ENCODE measurements at places on chromosomes 11 and 22.

DNA sequence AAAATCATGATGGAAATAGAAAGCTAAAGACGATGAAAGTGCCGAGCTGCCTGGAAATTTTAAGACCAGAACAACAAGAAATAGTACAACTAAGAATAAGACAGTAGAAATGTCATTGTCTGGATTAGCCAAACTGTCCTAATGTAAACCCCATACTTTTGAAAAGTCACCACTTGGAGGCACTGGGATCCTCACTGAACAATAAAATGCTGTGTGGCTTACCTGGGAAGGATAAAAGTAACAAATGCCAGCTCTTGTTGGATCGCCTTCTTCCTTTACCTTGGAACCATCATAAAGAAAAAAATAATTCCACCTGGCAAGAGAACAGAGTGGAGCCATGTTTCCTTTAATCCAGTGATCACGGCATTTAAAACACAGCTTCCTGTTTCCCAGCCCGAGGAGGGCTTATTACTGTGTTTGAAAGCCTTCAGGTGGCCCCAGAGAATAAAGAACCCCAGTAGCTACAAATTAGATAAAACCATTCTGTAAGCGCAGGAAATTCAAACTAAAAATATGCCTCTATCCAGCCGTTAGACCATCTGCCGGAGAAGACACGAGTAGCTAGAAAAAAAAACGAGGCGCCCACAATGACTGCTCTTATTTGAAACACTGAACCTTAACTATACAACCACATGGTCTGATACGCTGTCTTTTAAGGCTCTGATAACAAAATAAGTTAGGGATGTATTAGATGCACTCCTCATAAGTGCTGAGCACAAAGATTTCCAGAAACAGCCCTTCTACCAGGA is 4.4 kb downstream of the HPS4 start:
- DNase-seq, result no peak

- DNase-seq, result no peak
Measured at GRCh38 chr22:42844756-42845155, 12.3 kb downstream of the ARFGAP3 start.

DNA sequence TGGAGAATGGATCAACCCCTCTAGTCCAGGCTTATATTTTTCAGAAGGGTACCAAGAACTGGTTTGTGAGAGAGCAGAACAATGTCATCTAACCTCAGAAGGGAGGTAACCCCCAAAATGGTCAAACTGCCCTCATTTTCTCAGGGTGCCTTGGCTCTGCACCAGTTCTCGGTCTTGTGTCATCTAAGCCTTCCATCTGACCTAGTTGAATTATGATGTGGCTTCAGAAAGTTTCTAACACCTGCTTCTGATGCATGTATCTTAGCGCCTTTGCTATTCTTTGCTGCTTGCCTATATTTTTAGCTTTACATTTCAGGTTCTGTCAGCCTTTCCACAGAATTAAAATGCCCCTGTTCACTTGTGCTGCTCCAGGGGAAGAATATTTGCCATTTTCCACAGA is 91.7 kb upstream of the E2F8 start:
- no peak for DNase-seq

DNA sequence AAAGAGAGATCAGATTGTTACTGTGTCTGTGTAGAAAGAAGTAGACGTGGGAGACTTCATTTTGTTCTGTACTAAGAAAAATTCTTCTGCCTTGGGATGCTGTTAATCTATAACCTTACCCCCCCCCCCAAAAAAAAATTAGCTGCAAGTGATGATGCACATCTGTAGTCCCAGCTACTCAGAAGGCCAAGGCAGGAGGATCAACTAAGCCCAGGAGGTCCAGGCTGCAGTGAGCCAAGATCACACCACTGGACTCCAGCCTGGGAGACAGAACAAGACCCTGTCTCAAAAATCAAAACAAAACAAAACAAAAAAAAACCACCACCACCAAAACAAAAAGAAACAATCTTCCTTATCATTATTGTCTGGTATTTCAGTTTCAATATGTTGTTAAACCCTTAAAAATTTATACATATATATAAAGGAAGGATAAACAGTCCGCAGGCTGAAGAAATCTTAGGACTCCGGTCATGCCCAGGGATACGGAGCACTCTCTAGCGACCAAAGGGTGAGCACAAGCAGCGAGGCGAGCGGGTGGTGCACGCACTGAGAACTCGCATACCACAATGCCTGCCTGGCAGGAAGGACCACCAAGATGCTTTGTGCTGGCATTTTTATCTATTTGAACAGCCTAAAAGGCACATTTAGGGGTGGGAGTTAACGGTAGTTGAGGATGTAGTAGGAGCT is 6.4 kb downstream of the POLDIP3 start:
- no peak for DNase-seq

- no peak for DNase-seq
Measured at GRCh38 chr22:44624689-44625420, 77.1 kb upstream of the PRR5 start.

- no peak for DNase-seq
Measured at GRCh38 chr11:41382927-41383326, 76.5 kb downstream of the LRRC4C start.

GRCh38 chr11:58965246-58965985 is 26.1 kb downstream of the GLYATL1 start:
- DNase-seq, result no peak

- no peak for DNase-seq
Measured at GRCh38 chr11:73652046-73652730, 5.8 kb downstream of the PLEKHB1 start.

DNA sequence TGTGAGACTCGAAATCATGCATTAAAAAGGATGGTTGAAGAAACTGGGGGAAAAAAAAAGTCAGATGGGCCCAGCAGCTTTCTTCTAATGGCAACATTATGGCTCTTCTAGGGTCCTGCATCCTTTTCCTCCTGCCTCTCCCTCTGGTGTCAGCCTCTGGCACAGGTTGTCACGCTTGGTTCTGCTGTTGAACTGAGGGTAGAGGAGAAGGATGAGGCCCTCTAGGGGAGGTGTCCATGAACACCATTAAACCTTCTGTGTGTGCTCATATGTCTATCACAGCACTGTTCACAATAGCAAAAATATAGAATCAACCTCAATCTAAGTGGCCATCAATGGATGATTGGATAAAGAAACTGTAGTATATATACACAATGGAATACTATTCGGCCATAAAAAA is 36.0 kb downstream of the BUD13 start:
- no peak for DNase-seq

DNA sequence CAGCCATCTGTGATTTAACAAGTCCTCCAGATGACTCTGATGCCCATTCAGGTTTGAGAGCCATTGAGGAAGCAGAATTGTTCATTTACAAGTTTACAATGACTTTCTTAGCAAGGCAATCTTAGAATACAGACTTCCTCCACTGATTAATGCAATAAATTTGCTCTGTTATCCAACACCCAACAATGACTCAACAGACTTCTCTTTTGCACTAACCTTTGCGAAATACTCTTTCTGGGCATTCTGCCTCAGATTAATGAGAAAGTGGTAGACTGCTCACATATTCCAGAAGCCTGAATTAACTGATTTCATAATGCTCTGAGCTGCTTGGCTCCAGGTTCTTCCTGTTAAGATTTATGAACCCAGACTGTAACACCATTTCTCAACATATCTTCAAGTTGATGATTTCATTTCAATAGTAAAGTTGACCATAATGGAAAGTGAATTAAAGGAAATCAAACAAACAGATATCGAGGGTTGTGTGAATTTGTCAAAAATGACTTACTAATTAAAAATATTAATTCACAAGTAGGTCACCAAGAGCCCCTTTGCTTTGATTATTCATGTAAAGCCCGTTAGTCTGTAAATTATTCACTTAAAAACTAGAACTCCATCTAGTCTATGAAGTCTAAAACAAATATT is 70.5 kb upstream of the BLID start:
- no peak for DNase-seq

DNA sequence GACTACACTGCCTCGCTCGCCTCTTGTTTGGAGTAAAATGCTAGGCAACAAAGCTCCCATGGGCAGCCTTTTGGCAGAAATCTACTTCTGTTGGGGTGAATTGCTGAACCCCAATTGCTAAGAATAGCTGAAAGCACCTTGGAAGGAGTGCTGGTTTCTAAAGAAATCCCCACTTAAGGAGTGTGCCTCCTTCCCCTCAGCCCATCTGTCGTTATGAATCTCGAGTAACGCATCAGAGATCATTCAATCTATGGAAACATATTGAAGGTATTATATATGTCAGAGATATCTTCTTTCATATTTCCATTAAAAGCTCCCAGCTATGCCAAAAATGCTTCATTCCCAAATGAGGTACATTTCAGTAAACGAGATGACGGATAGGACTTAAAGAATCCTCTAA is 229.6 kb upstream of the BLID start:
- DNase-seq, result no peak

DNA sequence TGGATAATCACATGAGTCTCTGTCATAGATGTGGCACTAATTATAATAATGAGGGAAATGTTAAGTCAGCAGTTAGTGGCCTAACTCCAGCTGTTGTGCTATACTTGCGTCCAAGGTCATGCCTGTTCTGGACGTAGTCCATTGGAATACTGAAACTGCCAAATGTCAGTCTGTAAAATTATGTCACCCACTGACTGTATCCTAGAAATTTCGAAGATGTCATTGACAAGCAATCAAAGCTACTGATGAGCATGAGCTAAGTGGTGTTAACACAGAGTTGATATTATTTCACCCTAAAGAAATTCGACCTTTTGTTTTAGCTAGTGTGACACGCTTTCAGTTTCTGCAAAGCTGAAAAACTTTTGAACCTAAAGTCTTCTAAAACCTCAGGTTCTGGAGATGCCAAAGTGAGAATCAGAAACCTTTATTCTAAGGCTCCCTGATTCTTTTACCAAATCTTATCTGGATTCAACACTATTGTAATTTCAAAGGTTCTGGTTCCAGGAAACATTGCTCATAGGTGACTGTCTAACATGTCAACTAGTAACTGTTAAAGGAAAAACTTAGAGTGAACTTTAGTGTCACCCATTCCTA is 14.9 kb upstream of the ME3 start:
- no peak for DNase-seq

DNA sequence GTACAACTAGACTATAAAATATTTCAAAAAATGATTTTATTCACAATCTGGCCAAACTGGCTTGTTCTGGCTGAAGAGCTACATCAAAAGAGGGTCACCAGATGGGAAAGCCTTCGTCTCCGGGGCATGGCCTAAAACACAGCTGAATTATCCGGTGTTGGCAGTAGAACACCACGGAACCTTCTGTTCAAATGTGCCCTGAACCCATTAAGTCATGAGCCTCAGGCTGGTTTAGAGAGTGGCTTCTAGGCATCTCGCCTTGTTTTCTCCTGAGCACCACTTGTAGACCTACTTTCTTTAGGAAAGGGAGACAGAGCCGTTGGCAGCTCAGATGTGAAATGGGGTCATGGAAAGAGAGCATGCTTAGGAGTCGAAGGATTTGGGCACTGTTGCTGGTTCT is 890.2 kb downstream of the NTM start:
- DNase-seq, result no peak

DNA sequence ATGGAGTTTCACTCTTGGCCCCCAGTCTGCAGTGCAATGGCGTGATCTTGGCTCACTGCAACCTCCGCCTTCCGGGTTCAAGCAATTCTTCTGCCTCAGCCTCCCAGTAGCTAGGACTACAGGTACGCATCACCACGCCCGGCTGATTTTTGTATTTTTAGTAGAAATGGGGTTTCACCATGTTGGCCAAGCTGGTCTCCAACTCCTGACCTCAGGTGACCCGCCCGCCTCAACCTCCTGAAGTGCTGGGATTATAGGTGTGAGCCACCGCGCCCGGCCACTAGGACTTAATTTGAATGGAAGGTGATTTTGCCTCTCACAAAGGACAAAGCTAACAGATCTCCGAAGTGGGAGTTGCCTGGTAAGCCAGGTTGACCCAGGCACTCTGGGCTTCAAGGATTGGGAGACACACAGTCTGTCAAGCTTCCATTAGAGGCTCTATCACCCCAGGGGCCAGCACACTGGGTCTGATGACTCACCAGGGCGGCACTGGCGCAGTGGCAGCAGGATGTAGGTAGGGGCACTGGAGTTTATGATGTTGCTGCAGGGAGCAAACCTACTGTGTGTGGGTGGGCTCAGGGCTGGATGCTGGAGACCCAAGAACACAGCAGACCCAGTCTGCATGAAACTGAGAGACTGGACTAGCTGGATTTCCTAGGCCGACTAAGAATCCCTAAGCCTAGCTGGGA is 17.8 kb upstream of the KCTD14 start:
- no peak for DNase-seq

GRCh38 chr11:122002926-122003325 is 113.1 kb downstream of the BLID start:
- no peak for DNase-seq

GRCh38 chr22:41779929-41780505 is 20.5 kb upstream of the CCDC134 start:
- no peak for DNase-seq

- DNase-seq, result no peak
Measured at GRCh38 chr22:45664136-45664646, 7.4 kb upstream of the ATXN10 start.

DNA sequence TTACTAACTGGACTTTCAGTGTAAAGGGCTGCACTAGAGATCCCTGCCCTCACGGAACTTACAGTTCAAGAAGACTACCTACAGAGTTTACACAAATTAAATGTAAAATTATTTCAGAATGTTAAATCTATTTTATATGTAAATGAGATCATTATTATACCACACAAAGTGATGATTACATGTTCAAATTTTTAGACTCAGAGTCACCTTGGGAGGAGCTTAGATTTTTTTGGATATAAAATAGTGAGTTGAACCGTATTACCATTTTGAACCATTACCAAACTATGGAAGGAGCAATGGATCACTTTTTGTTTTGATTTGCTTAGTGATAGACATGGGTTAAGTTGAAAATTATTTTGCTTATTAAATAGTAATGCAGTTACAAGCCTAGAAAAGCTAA is 1.6 kb downstream of the IPO7 start:
- DNase-seq, result no peak

GRCh38 chr22:49324527-49325491 is 502.9 kb downstream of the BRD1 start:
- no peak for DNase-seq

DNA sequence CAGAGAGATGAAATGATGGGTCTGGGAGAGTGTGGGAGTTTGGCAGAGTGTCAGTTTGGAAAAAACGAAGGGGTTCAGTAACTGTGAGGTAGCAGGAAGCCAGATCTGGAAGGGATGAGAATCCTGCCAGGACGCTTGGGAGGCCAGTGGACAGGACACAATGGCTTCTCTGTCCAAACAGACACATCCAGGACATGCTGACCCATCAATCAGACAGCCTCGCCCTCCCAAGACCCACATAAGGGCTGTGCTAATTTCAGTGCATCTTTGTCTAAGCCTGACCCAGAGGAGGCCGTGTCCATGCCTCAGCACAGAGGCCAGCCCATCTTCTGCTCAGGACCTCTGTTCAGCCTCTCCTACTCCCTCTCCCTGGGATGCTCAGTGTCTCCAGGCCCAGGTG is 576.5 kb upstream of the B3GAT1 start:
- no peak for DNase-seq

DNA sequence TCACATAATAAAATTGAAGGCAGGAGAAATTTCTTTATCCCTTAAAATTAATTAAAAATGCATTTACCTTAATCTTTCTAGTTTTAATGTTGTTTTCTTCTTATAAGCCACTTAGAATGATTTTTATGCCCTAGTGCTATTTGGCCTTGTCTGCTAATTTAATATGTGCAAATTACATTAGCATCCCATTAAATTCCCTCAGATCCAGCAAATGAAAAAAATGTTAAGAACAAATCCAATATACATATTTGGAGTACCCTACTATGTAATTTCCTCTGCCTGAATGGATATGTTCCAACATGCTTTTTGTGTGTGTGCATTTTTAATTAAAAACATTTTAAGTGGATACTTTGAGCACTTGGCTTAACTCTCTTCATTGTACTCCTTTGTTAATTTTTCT is 56.9 kb downstream of the TNRC6B start:
- DNase-seq, result no peak
